HuH-7.5 (cell line): ENCODE measurements at places on chromosomes 7 and 10.

- no peak for DNase-seq
Measured at GRCh38 chr7:34497153-34497777, 160.8 kb upstream of the NPSR1 start.

DNA sequence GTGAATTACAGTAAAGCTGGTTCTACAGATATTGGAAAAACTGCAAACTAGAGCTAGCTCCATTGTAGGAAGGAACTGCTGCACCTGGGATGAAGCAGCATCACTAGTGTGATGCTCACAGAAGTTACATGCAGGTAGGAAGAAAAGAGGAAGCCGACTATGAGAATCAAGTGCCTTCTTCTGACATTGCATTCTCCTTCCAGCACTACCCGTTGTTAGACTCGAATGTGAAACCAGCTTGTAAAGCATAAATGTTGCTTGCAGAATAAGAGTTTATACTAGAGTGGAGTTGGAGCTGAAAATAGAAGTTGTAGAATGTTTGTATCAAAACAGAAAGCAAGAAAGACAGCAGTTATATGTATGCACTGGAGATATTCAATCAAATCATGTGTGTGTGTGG, 49.9 kb downstream of the TRIM24 start:
- no peak for DNase-seq

GRCh38 chr10:73522263-73522662, 26.4 kb upstream of the PPP3CB start:
- DNase-seq = no peak

DNA sequence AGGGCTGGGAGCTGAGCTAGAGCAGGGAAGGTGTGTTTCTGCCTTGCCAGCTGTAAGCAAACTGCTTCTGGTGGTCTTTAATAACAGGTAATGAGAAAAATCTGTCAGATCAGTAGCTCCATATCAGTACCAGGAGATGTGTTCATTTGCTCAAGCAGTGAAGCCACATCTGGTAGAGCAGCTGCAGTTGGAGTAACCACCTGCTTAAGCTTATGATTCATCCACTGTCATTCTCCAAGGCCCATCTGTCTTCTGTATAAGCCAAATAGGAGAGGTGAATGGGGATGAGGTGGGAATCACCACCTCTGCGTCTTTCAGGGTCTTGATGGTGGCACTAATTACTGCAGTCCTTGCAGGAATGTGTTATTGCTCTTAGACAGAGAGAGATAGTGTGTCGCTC, 18.4 kb upstream of the COBL start:
- DNase-seq = no peak

DNA sequence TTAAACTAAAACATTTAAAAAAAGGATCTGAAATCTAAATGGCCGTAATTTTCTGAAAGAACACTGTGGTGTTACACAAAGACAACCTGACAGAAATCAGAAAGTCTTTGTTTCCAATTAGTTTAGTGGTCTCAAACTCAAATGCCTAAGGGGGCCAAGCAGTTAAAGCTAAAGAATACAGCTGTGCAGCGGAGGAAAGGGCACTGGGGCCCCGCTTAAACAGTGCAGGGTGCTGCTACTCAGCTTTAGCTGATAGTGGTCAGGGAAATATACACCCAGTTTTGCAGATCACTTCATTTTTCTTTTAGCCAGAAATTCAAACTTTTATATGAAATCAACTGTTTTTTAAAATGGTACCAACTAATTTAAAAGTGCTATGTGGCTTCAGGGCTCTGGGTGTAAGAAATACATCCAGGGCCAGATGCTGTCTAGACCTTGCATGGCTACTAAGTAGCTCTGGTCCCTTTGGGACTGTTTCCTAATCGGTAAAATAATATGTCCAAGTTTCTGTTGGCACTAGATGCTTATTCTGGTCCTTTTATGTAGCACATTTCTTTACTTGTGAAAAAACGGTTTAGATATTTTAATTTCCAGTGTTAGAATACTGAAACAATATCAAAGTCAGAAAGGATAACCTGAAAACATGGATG, 161.8 kb upstream of the LAMB4 start:
- DNase-seq = no peak

- DNase-seq = no peak
Measured at GRCh38 chr7:128783143-128783861, 7.7 kb upstream of the OPN1SW start.

DNA sequence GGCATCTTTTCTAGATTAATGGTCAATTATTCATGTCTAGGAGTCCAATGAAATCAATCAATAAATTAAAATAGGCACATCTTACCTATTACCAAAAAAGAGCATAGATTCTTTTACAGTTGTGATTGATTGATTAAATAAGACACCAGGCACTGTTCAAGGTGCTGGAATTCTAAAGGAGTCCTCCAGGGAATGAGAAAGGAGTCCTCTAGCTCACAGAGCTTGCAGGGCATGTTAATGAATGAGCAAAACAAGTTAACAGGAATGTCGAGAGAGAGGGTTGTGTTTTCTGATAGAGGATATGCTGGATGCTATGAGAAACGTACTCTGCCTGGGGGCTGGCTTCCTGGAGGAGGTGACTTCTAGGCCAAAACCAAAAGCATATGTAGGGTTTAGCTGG, 191.4 kb downstream of the BMPER start:
- no peak for DNase-seq

GRCh38 chr10:102859911-102860310, 5.9 kb downstream of the BORCS7 start:
- DNase-seq = no peak

GRCh38 chr10:35307297-35307696, 29.0 kb upstream of the CCNY start:
- DNase-seq = no peak

GRCh38 chr7:150325110-150325611, 1.8 kb upstream of the ACTR3C start:
- DNase-seq = no peak

GRCh38 chr7:133431134-133431724, 178.4 kb downstream of the EXOC4 start:
- DNase-seq = no peak

DNA sequence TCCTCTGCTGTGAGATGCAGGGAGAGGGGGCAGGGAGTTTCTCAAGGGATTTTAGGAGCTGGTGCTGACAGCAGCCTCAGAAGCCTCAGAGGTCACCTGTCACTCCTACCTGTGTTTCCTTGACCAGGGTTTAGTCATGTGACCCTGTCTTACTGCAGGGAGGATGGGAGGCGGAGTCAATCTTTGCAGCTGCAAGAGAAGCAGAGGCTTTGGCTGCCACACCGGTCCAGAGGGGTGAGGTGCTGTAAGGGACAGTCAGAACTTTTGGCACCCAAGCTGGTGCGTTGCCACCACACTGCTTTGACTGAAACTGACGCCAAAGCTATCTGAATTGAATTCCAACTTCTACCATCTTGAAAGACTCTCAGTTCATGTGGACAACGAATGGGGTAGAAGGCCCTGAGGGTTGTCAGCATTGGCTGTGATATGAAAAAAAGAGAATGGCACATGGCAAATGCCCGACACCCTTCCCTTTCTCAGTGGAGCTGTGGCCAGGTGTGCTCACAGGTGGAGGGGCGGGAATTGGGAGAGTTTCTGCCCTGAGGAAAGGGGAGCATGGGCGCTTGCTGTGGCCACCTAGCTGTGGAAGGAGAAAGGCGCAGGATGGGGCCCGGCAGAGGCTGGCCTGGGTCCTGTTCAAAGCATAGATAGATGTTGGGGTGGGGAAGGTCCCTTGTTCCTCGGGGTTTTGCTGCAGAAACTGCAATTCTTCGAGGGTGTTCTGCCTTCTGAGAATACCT, 69.3 kb downstream of the ARHGAP22 start:
- DNase-seq = no peak

DNA sequence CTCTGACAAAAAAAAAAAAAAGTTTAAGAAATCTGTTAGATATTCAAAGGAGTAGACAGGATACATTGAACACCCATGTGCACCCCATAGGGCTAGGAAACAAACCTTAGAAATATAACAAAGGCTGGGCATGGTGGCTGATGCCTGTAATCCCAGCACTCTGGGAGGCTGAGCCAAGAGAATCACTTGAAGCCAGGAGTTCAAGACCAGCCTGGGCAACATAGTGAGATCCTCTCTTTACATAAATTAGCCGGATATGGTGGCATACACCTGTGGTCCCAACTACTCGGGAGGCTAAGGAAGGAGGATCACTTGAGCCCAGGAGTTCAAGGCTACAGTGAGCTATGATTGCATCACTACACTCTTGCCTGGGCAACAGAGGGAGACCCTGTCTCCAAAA, 15.3 kb downstream of the CLIP2 start:
- no peak for DNase-seq

DNA sequence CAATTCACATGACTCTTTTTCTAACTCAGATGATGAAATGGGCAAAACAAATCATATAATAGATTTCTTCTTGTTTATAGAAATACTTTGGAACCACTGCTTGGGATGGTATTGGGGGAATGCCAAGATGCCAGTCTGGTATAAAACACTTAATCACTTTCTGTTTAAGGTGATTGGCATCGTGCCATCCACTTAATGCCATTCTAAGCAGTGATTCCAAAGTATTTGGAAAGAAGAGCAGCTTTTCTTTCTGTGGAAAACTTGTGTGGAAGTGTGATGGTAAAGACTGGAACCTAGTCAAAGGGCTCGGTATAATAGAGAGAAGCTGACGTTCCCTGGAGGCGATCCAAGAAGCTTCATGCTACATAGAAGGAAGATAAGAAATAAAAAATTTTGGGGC, 120.6 kb downstream of the TMEM26 start:
- DNase-seq = no peak

DNA sequence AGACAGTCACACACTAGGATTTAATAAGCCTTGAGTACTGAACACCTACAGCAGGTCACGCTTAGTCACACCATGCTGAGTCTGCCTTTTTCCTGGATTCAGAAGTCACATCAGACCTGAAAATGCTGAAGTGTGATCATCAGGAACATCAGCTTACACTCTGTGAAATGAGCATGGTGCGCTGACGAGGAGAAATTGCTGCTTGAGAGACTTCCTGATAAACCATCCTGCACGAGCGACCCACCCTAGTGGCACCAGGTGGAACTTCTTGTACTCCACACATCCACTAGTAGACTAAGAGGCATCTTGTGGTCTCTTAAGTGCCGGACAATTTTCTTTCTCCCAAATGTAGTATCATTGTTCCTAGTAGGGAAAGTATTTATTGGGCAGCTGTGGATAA, 51.8 kb upstream of the MRLN start:
- peak; percentile 18 for DNase-seq

DNA sequence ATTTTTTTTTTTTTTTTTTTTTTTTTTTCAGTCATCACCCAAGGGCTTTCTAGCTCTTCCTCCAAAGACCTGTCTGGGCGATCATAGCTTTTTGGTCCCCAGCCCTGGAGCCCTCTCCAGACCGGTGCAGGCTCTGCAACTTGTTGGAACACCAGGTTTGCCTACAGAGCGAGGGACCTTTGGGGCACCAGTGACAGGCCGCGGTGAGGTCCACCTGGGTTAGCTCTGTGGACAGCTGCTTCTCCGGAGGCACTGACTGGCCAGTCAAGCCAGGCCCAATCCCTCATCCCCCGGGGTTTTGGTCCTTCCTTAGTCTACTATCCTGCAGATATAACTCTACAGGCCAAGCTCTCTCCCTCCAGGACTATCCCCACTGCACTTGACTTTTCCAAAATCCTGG, 86.8 kb upstream of the SMNDC1 start:
- no peak for DNase-seq

DNA sequence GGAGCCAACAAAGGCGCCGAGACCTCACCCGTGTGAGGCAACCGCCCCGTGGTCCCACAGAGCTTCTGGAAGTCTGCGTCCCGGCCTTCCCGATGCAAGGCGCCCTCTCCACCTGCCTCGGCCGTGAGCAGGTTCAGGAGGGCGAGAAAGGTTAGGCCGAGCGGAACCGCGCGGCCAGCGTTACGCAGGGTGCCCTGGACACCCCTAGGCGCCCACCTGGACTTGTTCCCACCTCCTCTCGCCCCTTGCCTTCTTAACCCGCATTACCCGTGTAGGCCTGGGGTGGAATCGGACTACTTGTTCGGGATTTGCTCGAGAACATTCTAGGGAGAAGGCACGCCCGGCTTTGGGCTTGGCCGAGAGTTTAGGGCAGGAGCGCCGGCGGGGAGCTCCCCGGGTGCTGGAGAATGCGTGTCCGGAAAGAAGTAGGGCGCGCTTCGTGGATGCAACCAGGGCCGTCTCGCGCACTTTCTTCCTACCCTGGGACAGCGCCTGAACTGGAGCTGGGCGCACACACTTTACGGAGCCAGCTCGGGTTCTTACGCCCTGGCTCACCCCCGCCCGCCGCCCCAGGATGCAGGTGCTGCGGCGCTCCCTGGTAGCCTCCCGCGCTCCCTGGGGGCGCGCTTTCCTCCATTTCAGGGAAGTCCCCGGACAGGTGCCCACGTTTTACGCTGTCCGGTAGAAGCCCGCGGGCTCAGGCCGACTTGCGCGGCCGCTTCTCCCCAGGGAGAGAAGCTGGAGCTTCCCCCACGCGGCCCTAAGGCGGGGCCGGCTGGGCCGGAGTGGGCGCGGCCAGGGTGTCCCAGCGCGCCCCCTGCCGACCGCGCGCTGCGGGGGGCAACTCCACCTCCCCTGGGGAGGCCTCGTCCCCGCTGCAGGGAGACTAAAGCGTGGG, 74.5 kb downstream of the INSIG1 start:
- DNase-seq = no peak

GRCh38 chr10:124701881-124702656, 42.1 kb downstream of the FAM53B start:
- DNase-seq = no peak

GRCh38 chr10:11145495-11145855, 127.8 kb downstream of the CELF2 start:
- no peak for DNase-seq

- DNase-seq = no peak
Measured at GRCh38 chr10:6194311-6194710, 8.4 kb upstream of the PFKFB3 start.

DNA sequence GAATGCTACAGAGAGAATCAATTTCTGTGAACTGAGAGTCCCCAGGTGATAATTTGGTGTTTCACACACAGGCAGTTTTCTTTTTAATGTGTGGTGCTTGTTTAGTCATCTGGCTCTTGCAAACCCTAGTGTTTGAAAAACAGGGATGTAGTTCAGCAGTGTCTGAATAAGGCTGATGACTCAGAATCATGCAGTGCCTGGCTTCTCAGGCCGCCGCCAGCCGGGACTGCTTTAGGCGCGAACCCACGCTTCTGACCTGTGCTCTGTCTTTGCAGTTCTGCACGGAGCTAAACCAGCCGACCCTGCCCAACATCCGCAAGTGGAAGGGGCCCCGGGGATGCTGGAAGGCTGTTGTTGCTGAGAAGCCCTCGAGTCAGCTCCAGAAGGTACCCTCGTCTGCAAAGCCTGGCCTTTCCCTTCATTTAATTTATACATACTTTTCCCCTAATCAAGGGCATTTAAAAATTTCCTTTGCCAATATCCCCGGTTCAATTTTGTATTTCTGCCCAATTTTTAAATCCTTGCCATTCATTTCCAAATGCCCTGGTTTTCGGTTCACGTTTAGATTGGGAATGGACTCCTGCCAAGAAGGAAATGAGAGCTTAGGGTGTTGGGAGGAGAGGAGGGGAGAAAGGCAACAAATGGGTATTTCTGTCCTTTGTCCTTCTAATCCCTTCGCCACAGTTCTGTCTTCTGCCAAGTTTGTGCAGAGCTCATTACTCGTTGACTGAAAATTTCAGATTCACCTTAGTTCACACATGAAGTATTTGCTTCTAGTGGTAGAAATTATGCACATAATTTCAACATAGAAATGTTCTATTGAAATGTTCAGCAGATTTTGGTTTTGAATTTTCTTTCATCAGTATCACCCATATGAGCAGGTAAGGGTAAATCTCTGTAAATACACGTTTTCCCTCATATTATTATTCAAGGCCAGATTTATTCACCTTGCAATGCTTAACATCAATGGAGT, 108.5 kb upstream of the ANLN start:
- DNase-seq = no peak

GRCh38 chr10:121911421-121911697, 16.5 kb downstream of the ATE1 start:
- DNase-seq = no peak
